Peyer's patch (tissue), 4 donors: ENCODE measurements at places on chromosomes 11 and 22.
A peak's percentile ranks its signal among the peaks of the same experiment; 100 is the strongest.

GRCh38 chr11:71402878-71403277, 45.3 kb downstream of the DHCR7 start:
- DNase-seq = no peak

DNA sequence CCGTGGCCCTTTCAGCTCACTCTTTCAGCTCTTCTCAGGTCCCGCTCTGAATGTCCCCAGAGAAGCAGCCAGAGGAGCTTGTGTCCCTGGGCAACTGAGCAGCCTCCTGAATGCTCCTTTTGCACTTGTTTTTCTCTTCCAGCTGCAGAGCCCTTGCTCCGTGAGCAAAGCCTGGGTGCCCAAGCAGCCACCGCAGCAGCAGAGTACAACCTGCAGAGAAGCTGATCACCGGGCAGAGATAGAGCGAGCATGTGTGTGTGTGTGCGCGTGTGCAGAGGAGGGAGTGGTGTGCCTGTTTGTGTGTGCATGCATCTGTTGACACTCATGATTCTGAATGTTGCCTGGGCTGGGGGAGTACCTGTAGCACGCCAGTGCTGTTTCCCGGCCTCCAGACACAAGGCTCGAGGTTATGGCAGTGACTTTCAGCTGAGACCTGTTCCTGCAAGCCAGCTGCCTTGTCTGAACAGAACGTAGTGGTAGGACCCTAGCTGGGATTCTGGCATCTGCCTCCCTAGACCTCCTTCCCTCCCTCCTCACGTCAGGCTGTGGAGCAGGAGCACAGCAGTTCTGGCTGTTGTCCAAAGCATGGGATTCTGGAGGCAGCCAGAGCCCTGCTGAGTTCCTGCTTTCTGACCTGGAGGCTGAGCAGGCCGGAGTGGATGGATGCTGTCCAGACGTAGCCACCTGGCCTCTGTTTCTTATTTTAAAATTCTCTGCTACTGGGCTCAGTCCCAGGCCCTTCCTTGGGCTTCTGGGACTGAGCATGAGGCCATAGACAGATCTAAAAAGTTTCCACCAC, 4.5 kb upstream of the MAPK8IP1 start:
- DNase-seq = no peak

DNA sequence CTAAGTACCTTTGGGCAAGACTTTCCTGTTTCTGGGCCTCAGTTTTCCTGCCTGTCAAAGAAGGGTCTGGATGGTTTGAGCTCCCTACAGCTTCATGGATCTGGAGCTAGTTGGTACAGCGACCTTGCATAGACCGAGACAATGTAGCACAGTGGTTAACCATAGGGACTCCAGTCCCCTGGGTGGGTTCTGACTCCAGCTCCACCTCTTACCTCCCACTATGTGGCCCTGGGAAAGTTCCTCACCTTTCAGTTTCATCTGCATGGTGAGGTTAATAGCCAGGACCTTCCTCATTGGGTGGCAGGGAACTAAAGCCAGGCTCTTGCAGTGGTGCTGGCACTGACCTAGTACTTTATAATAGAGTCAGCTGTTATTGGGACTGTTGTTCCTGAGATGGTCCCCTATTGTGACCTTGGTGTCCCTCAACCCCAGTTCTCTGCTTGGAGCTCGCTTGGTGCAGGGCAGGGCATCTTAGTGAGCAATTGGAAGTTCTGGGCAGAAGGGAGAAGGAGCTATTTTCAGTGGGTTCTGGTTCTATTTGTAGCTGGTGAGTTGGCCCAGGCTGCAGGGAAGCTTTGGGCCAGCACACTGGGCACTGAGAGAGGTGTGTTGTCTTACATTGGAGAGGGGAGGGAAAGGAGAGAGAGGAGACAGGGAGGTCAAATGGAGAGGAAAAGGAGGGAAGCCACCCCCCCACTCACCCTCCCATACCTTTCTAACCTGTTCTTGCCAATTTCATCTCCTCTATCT, 10.7 kb upstream of the MTMR3 start:
- no peak for DNase-seq

DNA sequence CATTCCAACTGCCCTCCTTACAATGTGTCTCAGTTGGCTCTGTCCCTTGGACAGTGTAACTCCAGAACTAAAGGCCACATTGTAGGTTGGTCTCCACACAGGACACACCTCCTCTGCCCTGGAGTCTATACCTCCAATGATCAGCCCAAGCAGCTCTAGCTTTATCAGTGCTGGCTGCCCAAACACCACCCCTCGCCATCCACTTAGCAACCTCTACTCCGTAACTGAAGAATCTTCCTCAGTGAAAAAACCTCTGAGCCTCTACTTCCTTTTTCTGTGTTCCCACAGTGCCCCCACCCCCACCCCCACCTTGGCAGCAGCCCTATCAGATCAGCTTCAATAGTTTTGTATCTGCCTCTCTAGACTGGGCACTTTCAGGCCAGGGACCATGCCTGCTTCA, 33.4 kb downstream of the SERPINH1 start:
- no peak for DNase-seq

GRCh38 chr11:11814614-11815452, 26.9 kb upstream of the USP47 start:
- no peak for DNase-seq

DNA sequence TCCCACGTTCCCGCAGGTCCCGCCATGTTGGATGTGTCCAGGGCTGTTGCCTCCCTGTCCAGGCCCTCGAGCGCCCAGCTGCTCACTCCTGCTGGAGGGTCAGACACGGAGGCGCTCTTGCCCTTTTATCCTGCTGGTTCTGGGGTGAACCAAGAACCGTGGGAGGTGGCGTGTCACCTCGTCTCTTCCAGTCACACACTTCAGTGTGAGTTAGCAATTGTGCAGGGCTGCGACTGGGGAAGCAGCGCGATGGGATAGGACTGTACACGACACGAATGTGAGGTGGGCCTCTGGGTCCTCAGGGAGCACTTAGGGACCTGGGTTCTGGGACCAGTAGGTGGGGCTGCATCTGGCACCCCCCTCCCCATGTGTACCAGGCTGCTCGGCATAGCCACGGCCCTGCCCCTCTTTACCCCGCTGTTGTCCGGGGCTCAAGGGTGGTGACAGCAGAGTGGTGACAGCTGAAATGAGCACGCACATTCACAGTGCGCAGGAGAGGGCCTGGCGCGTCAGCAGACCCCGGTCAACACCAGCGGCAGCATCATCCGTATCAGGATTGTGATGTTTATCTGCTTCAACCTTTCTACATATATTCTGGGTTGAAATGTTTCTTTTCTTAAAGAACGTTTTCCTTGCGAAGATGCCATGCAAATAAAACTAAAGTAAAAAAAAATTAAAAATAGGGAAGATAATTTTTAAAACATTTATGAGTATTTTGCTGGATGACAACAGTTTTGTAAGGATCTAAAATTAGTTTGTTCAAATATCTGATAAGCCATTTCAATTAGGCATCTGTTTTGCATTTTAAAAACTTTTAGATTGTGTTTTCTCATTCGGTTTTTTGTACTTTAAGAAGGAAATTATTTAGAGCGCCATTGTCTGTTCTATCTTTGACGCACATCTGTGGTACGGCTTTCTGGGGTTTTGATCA, 210.7 kb downstream of the TBC1D22A start:
- DNase-seq = no peak

DNA sequence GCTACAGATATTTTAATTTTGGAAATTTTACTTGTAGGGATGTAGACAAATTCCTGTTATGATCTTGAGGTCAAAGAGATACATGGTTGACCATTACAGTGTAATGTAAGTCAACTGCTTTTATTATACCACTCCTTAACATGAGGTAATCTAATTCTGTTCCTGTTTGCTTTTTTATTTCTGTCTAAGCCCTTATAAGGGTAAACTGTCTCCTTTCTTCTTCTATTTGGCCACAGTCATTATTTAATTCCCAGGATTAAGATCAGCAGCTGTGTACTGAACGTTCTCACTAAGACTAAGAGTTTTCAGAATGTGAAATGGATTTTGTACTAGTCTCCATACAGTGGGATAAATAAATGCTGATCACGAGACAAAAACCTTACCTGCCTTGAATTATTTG, 32.8 kb downstream of the C2CD3 start:
- no peak for DNase-seq

DNA sequence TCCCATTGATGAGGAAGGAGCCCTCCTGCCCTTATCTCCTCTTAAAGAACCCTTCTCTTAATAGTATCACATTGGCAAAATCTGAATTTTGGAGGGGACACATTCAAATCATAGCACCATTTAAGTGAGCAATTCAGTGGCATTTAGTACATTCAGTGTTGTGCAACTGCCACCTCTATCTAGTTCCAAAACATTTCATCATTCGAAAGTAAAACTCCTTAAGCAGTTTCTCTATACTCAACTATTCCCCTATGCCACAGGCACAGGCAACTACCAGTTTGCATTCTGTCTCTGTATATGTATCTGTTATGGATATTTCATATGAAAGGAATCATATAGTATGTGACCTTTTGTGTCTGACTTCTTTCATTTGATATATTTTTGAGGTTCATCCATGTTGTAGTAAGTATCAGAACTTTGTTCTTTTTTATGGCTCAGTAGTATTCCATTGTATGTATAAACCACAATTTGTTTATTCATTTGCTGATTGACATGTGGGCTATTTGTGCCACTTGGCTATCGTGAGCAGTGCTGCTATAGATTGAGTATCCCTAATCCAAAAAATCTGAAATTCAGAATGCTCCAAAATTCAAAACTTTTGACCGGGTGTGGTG, 22.9 kb downstream of the FAR1 start:
- no peak for DNase-seq

GRCh38 chr11:27248576-27249509, 114.2 kb downstream of the CCDC34 start:
- no peak for DNase-seq

DNA sequence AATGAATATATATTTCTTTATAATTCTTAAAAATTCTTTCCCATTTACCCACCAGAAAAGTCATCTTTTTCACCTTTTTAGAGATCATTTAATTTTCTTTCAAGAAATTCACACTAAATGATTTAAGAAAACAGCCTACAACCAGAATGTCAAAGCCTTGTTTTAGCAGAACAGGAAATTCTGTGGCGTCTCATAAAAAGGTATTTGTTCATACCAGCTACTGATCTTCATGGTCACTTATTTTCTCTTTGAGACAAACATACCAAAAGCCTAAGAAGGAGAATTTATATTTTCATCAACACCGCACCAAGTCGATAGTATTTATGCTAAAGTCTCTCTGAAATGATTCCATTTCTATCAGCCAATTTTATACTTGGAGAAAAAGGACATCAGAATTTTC, 105.3 kb downstream of the ETS1 start:
- DNase-seq = no peak

- no peak for DNase-seq
Observed at GRCh38 chr11:123323568-123323967, 106.5 kb upstream of the GRAMD1B start.

GRCh38 chr11:62715150-62716130, 8.0 kb downstream of the GNG3 start:
- DNase-seq = no peak

- DNase-seq = no peak
Observed at GRCh38 chr22:22836635-22837034, 51.0 kb upstream of the IGLL5 start.

DNA sequence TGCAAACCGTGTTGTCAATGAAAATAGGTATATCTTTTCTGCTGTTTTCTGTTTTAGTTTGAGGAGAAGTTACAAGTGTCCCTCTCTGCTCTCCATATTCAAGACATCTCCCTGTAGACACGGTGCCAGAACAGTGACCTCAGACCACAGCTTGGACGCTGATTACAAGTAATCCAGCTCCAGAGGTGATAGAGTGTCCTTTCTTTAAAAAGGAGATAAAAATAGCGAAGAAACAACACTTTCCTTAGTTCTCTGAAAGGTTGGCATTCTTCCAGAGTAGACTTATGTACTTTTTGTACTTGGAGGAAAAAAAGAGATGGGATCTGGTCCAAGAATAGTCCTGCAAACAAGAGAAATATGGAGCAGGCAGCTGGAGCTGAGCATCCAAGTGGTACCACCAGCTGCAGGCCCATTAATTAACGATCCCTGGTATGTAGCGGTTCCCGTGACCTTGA, 43.0 kb upstream of the WT1 start:
- no peak for DNase-seq

- DNase-seq = no peak
Observed at GRCh38 chr11:97905101-97905500, 1115.6 kb upstream of the CNTN5 start.

DNA sequence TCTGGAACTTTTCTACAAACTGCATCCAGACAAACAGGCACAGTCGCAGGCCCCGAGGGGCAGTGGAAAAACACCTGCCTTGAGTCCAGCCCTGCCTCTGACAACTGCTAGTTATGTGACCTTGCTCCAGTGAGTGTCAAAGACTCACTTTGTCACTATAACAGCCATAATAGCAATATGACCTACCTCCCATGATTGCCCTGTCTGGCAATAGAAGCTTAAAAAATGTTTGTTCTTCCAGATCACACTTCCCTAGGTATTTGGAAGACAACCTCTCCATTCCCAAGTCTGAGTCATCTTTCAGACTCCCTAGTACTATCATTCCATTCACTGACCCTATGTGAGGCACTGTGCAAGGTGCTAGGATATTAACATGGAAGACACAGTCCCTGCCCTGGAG, 74.5 kb downstream of the RPL27A start:
- DNase-seq = peak; percentile 34

- no peak for DNase-seq
Observed at GRCh38 chr11:132125988-132126871, 755.8 kb downstream of the NTM start.

- no peak for DNase-seq
Observed at GRCh38 chr11:112408517-112408916, 147.9 kb upstream of the PLET1 start.

DNA sequence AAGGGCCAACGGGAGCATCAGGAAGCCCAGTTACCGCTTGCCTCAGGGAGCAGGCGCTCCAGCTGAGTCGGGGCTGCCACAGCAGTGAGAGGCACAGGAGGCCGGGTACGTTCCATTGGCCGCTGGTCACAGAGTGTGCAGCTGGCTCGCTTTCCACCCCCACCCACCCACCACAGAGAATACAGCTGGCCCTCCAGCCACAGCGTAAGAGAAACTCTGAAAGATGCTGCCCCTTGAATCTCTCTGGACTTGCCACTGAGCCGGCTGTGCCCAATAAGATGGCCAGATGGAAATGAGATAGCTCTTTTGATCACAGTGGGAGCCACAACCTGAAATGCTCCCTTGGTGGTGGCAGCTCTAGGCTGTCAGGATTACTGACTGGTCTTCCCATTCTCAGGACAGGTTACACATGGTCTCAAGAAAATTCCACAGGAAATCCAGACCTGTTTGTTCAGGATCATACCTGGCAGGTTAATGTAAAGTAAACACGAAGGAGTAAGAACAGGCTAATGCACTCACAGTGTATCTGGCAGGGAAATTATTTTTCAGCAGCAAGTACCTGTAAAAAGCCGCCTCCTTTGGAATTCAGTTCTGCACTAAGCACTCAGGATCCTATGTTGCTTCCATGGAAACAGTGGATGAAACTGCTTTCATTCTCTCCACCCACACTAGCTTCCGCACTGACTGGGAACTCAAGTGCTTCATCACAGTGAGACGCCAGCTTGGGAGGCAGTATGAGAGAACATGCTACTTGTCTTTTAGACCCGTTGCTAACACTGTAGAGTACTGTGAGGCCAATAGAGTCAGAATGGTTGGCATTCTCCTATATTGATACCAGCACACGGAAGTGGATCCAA, 16.5 kb downstream of the SIAE start:
- DNase-seq = no peak
